ENCODE measurements at places on chromosomes 5 and 9.

DNA sequence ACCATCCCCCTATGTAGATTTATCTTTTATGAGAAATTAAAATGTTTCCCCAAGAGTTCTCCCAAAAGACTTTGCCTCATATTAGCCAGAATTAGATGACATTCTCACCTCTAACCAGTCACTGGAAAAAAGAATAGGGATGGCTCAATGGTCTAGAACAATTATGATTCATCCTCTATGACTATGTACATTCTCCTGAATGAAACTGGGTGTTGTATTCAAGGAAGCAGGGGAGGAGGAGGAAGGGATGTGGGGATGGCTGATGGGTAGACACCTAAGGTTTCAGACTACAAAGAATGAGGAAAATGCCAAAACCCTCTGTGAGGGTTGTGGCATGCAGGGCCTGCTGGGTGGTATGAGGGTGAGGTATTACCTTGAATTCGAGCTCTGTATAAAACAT lies 49.5 kb upstream of the BRINP1 start:
- no peak for DNase-seq

GRCh38 chr9:272251-273213 lies 57.9 kb downstream of the DOCK8 start:
- peak; percentile 87 for DNase-seq

DNA sequence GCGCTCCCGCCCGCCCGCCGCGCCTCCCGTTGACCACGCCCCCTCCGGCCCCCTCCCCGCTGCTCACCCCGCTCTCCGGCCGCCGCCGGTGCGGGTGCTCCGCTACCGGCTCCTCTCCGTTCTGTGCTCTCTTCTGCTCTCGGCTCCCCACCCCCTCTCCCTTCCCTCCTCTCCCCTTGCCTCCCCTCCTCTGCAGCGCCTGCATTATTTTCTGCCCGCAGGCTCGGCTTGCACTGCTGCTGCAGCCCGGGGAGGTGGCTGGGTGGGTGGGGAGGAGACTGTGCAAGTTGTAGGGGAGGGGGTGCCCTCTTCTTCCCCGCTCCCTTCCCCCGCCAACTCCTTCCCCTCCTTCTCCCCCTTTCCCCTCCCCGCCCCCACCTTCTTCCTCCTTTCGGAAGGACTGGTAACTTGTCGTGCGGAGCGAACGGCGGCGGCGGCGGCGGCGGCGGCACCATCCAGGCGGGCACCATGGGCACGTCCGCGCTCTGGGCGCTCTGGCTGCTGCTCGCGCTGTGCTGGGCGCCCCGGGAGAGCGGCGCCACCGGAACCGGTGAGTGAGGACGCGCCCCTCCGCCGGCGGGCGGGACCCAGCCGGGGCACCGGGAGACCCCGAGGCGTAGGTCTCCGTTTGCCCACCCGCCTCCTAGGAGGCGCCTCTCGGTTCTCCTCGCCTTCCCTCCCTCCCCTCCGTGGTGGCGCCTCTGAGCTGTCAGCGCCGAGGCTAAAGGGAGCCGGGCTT lies at the start of gene VLDLR:
Gene VLDLR (plus strand): TSS at position 66 of the 739 bp plus-strand sequence. CDS start 403 bp downstream, at position 469.
- no peak for DNase-seq

DNA sequence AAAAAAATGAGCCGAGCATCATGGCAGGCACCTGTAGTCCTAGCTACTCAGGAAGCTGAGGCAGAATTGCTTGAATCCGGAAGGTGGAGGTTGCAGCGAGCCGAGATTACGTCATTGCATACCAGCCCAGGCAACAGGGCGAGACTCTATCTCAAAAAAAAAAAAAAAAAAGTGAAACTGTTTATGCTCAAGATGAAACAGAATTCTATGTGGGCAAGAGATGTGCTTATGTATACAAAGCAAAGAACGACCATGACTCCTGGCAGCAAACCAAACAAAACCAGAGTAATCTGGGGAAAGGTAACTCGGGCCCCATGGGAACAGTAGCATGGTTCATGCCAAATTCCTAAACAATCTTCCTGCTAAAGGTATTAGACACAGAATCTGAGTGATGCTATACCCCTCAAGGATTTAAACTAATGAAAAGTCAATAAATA lies 32.6 kb upstream of the PLAC8L1 start:
- DNase-seq = no peak

DNA sequence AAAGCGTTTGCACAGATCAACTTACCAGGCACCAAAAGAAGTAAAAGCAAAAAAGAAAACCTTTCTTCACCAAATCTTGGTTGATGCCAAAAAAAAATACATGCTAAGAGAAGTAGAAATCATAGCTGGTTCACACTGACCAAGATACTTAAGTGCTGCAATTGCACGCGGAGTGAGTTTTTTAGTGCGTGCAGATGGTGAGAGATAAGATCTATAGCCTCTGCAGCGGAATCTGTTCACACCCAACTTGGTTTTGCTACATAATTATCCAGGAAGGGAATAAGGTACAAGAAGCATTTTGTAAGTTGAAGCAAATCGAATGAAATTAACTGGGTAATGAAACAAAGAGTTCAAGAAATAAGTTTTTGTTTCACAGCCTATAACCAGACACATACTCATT lies 36.4 kb upstream of the CCDC152 start:
- no peak for DNase-seq

DNA sequence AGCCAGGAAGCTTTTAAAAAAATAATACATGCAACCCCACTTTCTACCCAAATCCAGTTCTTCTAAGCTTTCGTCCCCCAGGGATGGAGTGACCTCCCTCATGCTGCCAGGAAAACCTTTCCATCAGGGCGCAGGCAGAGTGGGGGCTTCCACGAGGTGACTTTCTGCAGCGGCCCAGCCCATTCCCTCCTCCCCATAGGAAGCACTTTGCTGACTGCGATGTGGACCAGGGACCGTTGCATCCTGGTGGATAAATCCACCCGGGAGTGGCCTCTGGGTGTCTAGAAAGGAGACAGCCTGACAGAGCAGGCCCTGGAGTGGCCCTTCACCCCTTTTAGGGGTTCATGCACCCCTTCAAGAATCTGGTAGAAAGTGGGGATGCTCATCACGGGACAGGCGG lies 1.6 kb downstream of the QRFP start:
- no peak for DNase-seq

GRCh38 chr9:137195525-137196220 lies 4.9 kb downstream of the TPRN start:
- DNase-seq = no peak

- DNase-seq = no peak
Measured at GRCh38 chr9:129803676-129804060, 684 bp downstream of the TOR1B start.

DNA sequence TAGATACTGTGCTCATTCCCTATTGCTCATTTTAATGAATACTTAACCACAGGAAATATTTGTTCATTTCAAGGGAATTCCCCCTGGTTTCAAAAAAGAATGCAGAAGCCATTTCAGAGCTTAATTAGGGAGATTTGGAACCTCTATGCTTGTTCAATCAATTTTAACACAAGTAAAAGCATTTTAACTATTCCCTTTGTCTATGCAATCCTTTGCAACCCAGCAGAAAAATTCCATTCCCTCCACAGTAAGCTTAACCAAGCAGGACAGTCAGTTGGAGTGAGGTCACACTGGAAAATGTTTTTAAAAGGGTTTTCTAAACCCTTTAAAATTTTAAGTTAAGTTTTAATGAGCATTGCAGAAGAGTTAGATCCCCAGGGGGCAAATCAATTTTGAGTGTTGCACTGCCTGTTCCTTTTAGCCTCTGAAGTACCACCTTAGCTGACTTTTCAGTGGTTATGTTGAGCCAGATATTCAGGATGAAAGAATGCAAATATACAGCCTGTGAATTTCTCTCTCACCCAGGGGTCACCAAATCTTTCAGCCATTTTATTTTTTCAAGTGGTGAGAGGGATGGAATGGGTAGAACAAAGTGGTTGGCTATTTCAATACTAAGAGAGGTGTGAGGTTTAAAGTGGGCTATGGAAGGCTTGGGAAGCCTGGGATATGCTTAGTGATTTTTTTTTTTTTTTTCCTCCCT lies 356.2 kb upstream of the NUDT12 start:
- no peak for DNase-seq

Data from stimulated activated naive CD4-positive, alpha-beta T cell (primary cell).